Osteocyte (in vitro differentiated cells): ENCODE measurements at places on chromosomes 2 and 18. TPM values are rescaled to one million over a fixed set of nuclear protein-coding genes. Genes with fewer than 3 reads are reported as not detected.

DNA sequence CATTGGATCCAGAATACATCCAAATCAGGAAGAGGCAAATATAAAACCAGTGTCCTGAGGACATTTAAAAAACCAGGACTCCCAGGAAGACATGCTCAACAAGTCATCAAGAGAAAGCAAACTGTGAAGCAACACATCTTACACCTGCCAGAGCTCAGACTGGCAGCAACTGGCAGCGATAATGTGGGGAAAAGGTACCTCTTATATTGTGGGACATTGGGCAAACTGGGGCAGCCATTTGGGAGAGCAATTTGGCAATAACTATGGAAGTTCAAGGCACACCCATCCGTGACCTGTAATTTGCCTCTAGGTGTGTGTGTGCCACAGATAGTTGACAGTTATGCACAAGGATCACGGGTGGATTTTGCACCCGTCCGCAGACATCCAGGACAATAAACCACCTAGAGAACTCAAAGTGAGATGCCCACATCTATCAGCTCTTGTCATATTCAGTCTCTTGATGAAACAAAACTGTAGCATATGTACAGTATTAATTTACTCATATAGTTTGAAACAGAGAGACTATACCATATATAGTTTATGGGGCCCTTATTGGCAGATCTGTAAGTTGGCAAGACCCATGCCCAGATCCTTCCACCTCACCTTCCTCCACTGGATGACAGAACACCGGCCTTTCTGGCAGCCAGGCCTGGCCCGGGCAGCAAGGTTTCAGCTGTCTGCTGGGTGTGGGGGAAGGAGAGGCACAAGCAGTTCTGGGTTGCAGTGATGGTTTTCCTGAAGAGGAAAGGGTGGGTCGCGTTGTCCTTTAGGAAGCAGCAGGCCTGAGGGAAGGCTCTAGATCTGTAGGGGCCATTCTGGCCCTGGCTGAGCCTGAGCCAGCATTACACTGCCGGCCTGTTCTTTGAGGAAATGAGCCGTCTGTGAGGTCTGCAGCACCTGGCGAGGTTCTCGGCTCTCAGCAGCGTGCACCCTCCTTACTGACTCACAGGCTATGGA lies 18.8 kb downstream of the HJURP start:
- H3K4me1 ChIP-seq = peaks cover 27% of the 10 kb centered on the region
- H3K4me3 ChIP-seq = no peak overlapping the region
- DNase-seq = no peak
- H3K36me3 ChIP-seq = peaks cover 2% of the 10 kb centered on the region
- no peaks in the 10 kb centered on the region for H3K27me3 ChIP-seq

DNA sequence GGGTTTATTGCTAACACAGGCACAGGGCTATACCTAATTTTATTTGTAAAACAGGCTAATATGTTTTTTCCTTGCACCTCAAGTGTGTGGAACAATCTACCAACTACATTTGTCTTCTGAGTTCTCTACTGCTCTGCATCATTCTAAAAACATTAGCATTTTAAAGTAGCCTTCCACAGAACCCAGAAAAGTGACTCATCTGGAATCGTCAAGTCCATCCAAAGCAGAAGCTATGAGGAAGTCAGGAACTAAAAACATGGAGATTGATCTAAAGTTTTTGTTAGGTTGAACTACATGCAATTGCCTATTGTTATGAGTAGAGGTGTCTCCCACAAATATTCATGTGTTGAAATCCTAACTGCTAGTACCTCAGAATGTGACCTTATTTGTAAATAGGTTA lies 70.9 kb downstream of the SUCLG1 start:
- H3K36me3 ChIP-seq = no peaks in the 10 kb centered on the region
- peaks cover 12% of the 10 kb centered on the region for H3K27me3 ChIP-seq
- DNase-seq = no peak
- H3K27ac ChIP-seq = no peak overlapping the region
- no peaks in the 10 kb centered on the region for H3K4me1 ChIP-seq

GRCh38 chr2:196675963-196676362 lies 36.4 kb downstream of the CCDC150 start:
- H3K36me3 ChIP-seq = peaks cover 2% of the 10 kb centered on the region
- no peaks in the 10 kb centered on the region for H3K27me3 ChIP-seq
- H3K4me1 ChIP-seq = peaks cover 2% of the 10 kb centered on the region
- H3K27ac ChIP-seq = no peak overlapping the region
- no peak for DNase-seq
- no peak overlapping the region for H3K4me3 ChIP-seq

- no peak overlapping the region for H3K4me3 ChIP-seq
- DNase-seq = no peak
- no peak overlapping the region for H3K27ac ChIP-seq
- H3K27me3 ChIP-seq = no peaks in the 10 kb centered on the region
These were observed 6.7 kb downstream of the COA5 start for GRCh38 chr2:98601532-98602132.

DNA sequence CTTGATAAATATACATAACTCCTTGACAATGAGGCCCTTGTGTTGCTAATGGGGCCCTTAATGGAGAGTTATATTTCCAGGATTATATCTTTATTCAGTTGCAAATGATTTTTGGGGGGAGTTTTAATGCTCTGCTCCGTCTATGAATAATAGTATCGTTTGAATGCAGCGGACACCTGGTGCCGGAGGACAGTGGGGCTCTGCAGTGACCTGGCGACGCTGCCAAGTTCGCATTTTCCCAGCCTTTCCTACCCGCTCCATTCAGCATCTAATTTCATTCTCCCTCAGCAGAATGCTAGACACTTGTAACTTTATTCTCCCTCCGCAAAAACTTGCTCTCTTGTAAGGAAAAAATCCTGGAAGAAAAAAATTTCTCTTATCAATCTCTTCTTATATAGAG lies 257.6 kb upstream of the SALL3 start:
- H3K27ac ChIP-seq = no peak overlapping the region
- H3K27me3 ChIP-seq = no peaks in the 10 kb centered on the region
- no peak for DNase-seq
- no peaks in the 10 kb centered on the region for H3K4me1 ChIP-seq
- no peaks in the 10 kb centered on the region for H3K36me3 ChIP-seq

DNA sequence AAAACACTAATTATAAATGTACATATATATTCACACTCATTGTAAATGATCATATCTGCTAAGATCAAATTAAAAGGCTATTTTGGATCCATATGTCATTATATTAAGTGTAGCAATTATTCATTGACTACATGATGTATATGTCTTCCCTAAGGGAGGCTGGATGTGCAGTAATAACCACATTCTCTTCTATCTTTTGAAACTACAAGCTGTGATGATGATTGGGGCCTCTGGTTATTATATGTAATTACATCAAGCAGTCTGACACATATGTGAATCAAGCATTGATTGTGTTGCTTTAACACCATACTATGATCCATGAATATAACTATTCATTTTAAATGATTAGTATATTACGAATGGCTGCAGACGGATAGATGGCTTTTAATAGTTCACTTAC lies 1973.4 kb downstream of the SUCLG1 start:
- H3K4me3 ChIP-seq = no peak overlapping the region
- H3K4me1 ChIP-seq = no peaks in the 10 kb centered on the region
- DNase-seq = no peak

- H3K4me3 ChIP-seq = no peak overlapping the region
- no peak for DNase-seq
- H3K4me1 ChIP-seq = peaks cover 30% of the 10 kb centered on the region
- H3K27me3 ChIP-seq = no peaks in the 10 kb centered on the region
- H3K27ac ChIP-seq = peak overlapping the region; percentile 79
These were observed 41.3 kb downstream of the HDLBP start for GRCh38 chr2:241274127-241274526.

GRCh38 chr2:201975434-201975833 lies 58.2 kb upstream of the FZD7 start:
- no peak overlapping the region for H3K27ac ChIP-seq
- no peak for DNase-seq
- H3K27me3 ChIP-seq = peaks cover 5% of the 10 kb centered on the region
- peaks cover 27% of the 10 kb centered on the region for H3K4me1 ChIP-seq
- H3K36me3 ChIP-seq = no peaks in the 10 kb centered on the region

DNA sequence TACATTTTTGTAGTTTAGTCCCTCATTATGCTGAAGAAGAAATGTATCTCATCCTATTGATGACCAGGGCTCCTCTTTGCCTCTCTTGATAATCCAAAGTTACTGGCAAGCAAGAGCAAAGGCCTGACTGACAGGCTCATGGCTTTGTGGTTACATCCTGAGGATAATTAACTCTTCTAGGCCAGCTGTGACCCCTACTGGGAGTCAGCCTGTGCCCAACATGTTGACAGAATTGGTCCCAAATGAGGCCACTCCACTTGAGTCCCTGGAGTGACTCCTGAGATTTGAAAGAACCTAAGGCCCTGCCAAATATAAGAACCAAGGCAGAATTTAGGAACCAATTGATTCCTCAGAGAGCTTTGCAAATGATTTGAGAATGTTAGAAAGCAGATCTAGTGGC lies 973.8 kb upstream of the CELF4 start:
- no peak overlapping the region for H3K27ac ChIP-seq
- H3K4me1 ChIP-seq = no peaks in the 10 kb centered on the region
- H3K36me3 ChIP-seq = no peaks in the 10 kb centered on the region
- no peaks in the 10 kb centered on the region for H3K27me3 ChIP-seq
- DNase-seq = no peak

GRCh38 chr2:218745559-218746469 lies 35.2 kb downstream of the TTLL4 start:
- H3K27me3 ChIP-seq = no peaks in the 10 kb centered on the region
- H3K36me3 ChIP-seq = peaks cover 33% of the 10 kb centered on the region
- no peak overlapping the region for H3K27ac ChIP-seq
- DNase-seq = no peak
- H3K4me1 ChIP-seq = peaks cover 3% of the 10 kb centered on the region
- H3K4me3 ChIP-seq = no peak overlapping the region

DNA sequence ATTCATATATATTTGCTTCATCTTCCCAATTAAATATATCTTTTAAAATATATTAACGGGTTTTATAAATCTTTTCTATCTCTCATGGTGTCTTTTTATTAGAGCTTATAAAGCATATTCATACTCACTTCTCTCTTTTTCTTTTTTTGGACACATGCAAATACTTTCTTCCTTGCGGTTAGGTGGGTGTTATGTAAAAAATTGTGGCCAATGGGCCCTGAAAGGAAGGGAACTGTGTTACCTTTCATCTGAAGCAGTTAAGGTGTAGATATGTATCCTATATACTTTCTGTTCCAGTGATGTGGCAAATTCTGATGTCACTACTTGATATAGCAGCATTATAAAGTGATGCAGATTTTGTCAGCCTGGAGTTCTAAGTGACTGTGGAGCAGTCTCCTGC lies 714.5 kb downstream of the PLCL1 start:
- no peak overlapping the region for H3K27ac ChIP-seq
- H3K4me1 ChIP-seq = no peaks in the 10 kb centered on the region
- no peaks in the 10 kb centered on the region for H3K27me3 ChIP-seq
- H3K36me3 ChIP-seq = no peaks in the 10 kb centered on the region
- no peak overlapping the region for H3K4me3 ChIP-seq
- no peak for DNase-seq

DNA sequence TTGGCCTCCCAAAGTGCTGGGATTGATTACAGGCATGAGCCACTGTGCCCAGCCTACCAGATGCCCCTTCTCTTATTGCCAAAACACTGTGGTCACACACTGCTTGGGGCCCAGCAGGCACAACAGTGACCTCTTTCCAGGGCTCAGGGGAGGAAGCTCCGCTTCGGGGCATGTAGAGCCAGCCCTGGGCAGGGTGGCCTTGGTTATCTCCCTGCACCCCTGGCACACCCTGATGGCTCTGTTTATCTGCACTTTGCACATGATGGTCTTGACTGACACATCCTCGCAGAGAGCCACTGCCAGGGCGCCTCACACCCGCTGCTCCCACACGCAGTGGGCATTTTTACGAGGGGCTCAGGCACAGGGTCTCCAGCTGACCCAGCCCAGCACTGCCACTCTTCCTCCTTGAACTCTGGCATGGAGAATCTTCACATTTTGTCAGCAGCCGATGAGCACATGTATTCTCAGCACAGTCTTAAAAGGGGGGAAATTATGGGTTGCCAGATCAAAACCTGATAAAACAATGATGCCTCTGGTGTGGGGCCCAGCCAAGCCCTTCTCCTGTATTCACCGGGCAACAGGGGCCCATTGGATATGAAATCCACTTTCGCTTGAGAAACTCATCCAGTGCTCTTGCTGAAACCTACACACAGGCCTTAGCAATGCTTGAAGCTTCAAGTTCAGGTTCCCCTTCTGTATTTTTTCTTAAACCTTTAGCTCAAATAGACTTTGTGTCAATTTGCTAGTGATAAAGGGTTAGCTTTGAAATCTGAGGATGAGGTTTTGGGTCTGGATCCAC lies 5.9 kb downstream of the GYPC start:
- H3K4me3 ChIP-seq = no peak overlapping the region
- peaks cover 13% of the 10 kb centered on the region for H3K36me3 ChIP-seq
- peaks cover 79% of the 10 kb centered on the region for H3K4me1 ChIP-seq
- no peaks in the 10 kb centered on the region for H3K27me3 ChIP-seq
- no peak overlapping the region for H3K27ac ChIP-seq
- DNase-seq = no peak

DNA sequence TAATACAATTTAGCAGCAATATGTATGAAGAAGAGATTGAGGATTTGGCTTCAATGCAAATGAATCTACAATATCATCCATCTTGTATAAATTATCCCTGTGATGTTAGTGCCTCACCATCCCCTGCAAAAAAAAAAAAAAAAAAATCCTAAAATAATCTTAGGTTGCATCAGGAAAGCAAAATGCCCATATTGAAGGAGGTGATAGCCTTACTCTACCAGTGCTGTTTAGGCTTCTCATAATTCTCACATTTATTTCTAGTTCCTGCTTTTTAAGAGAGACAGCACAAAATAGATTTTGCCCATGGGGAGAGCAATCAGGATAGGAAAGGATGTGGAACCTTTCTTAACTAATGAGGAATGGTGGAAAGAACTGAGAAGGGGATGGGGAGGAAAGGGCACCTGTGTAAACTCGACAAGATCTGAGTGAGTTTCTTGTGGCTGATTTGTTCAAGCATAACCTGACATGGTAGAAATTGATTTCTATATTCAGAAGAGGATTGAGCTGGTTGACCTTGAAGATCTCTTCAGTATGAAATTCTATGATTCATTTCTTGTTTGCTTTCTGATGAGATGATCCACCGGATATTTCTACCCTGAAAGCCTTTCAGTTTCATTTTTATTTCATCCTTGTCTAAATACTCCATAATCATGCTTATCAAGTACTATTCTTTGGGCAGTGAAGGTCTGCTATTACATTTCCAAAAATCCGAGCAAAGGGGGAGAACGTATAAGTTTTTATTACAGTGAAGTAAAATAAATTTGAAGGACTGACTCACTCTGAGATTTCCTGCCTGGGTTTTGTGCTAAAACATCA lies 391.2 kb downstream of the PTPRM start:
- DNase-seq = no peak
- H3K4me1 ChIP-seq = peaks cover 53% of the 10 kb centered on the region
- H3K27ac ChIP-seq = peak overlapping the region; percentile 90
- H3K27me3 ChIP-seq = no peaks in the 10 kb centered on the region
- H3K36me3 ChIP-seq = peaks cover 8% of the 10 kb centered on the region

GRCh38 chr2:232588031-232588430 lies 37.5 kb downstream of the EIF4E2 start:
- H3K27ac ChIP-seq = no peak overlapping the region
- H3K4me1 ChIP-seq = no peaks in the 10 kb centered on the region
- H3K27me3 ChIP-seq = peaks cover 2% of the 10 kb centered on the region
- no peak overlapping the region for H3K4me3 ChIP-seq

- H3K36me3 ChIP-seq = peaks cover 9% of the 10 kb centered on the region
- DNase-seq = no peak
- no peaks in the 10 kb centered on the region for H3K27me3 ChIP-seq
These were observed 36.8 kb upstream of the WIPF1 start for GRCh38 chr2:174634130-174635014.

The DNAJC5G gene
- total RNA-seq = not detected in 2 replicates

The MC5R gene
- not detected in 2 replicates for total RNA-seq

The MCEE gene
- total RNA-seq = 18.2 and 19.0 TPM in 2 replicates

The RAB6C gene
- not detected in 2 replicates for total RNA-seq

The DLX2 gene
- total RNA-seq = 17.4 and 17.6 TPM in 2 replicates

The POU3F3 gene
- total RNA-seq = 35.5 TPM in 2 replicates

The MOGAT1 gene
- not detected in 2 replicates for total RNA-seq

The CIB4 gene
- not detected in 2 replicates for total RNA-seq

The LIMS4 gene
- 1.9 and 2.4 TPM in 2 replicates for total RNA-seq
